ENCODE measurements at places on chromosomes 7 and 10.
A peak's percentile ranks its signal among the peaks of the same experiment; 100 is the strongest.

DNA sequence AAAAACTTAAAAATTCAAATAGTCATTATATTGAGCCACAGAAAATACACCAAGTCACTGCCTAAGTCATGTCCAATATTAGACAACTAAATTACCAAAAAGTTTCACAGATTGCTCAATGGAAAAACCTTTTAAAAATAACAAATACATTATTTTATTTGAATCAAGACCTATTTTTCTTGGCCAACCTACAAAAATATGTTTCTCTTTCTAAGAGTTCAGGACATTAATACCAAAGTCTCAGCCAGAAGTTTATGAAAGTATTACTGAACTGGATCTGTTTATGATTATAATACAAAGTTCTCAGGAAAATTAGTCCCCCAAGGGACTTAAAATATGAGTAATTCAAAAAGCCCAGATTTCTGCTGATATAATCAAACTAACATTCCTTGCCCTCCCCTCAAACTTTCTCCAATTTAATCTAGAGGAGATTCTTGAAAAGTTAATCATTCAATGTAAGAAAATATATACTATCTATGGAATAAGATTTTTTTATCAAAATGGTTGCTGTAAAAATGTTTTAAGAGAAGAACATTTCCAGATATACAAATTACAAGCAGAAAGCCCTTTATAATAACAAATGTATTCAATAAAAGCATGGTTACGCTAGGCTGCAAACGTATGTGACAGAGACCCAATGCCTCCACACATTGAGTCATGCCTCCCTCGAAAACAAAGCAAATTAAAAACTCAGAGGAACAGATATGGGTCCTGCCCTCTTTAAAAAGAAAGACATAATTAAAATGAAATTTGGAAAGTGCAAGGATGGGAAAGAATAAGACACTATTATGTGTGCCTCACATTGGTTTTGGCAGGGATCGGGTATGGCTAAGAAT lies 381.6 kb downstream of the PARD3 start:
- no peak for DNase-seq

- DNase-seq = no peak
Observed at GRCh38 chr7:66426996-66427395, 201.7 kb upstream of the KCTD7 start.

- DNase-seq = peak; percentile 78
Observed at GRCh38 chr7:139645572-139646523, 122.4 kb downstream of the CLEC2L start.

DNA sequence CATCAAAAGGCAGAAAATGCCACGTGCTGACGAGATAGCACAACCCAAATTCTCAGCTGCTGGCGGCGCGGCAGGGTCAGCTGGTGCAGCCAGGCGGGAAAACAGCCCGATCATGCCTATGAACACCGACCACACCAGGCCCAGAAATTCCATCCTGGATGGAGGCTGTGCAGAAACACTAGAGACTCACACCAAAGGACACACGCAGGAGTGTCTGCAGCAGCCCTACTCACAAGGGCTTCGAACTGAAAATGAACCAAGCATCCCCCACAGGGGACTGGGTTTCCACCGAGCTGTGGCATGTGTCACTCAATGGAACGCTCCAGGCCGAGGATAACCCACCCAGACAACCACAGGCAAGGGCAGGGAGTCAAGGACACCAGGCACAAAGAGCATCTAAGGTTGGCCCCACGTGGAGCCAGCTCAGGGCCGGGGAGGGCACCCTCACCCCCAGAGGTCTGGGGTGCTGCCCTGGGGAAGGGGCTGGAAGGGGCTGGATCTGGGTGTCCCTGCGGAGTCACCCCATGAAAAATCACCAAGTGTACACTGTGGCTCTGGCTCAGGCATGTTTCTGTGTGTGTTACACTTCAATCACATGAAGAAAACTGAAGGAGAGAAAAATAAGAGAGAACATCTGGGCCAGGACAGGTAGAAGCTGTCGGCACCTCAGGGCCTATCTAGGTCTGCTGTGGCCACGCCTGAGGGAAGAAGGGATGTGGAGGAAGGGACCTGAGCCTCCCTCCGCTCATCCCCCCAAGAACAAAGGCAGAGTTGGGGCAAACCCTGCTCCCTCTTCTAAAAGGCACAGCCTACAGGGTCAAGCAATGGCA lies 33.0 kb downstream of the RASGEF1A start:
- DNase-seq = no peak

DNA sequence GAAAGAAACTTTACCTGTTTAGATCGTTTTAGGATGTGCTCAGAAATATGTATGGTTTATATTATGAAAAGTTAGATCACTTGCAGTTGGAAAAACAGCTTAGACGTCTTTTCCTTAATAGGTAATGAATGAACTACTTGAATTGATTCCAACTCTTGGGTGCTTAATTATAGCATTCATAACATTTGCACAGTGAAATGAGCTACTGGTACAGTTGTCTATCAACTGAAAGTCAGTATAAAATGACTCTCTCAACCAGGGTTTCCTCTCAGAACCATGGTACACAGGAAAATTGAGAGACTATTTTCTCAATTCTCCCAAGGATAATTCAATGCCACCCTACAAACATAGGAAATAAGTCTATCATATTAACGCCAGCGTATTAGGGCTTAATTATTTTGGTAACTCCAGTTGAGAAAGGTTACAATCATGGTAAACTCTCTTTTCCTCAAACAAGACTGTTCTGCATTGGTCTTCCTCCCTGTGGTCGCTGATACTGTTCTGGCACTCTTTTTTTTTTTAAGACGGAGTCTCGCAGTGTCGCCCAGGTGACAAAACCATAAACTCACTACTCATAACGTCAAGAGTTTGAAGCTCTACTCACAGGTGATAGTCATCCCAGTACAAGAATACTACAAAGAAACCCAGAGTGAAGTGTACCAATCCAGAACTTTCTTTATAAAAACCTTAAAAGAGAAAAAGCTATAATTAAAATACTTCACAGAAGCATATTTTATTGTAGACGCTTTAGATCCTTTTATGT lies 2.0 kb downstream of the ANLN start:
- DNase-seq = no peak

DNA sequence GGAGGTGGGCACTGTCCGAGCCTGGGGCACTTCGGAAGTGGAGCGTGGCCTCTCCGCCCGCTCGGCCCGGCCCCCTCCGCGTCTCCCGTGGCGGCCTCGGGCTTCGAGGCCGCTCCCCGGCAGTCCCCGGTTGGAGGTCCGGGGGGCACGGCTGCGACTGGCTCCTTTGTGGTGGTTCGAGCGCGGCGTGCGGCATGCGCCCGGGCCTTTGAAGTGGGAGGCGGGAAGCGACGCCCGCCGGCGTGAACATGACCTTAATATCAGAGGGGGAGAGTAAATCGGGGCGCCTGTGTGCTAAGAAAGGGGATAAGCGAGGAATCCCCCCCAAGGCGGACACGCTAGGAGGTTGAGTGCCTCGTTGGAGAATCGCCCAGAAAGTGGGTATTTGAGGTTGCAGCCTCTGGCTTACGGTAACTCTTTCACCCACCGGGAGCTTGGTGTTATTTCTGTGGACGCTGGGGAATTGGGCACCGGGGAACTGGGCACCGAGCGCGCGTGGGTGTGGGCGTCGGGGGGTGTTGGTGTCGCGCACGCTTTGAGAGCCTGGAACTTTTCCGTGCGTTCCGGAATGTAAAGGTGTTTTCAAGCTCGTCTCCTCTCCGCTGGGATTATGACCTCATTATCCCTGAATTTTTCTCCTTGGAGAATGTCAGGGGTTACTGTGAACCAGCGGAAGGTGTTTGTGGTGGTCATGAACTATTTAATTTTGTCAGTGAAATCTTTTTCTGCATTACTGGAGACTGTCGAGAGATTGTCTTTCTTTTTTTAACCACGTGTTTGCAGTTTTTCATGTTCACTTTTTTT lies 660 bp downstream of the SUV39H2 start:
- DNase-seq = peak; percentile 59

DNA sequence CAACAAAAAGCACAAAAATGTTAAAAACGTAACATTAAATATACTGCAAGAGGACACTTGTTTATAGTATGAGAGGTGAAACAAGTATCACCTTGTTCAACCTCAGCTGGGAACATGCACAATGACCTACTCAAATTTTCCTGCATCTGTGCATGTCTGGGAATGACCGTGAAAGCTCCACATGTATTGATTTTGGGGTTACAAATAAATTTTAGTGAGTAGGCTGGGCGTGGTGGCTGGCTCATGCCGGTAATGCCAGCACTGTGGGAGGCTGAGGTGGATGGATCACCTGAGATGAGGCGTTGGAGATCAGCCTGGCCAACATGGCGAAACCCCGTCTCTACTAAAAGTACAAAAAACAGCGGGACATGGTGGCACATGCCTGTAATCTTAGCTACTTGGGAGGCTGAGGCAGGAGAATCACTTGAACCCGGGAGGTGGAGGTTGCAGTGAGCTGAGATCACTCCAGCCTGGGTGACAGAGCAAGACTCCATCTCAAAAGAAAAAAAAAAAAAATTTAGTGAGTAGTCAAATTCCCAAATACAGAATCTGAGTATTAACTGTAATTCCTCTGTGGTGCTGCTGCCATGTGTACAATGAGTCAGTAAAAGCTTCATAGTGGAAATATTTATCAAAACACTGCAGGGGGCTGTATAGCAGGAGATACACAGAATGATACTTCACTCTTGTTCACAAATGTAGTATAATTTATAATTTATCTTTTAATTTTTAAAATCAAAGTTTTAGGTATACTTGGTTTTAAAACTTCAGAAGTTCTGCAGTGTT lies 41.1 kb downstream of the SUGCT start:
- DNase-seq = no peak

DNA sequence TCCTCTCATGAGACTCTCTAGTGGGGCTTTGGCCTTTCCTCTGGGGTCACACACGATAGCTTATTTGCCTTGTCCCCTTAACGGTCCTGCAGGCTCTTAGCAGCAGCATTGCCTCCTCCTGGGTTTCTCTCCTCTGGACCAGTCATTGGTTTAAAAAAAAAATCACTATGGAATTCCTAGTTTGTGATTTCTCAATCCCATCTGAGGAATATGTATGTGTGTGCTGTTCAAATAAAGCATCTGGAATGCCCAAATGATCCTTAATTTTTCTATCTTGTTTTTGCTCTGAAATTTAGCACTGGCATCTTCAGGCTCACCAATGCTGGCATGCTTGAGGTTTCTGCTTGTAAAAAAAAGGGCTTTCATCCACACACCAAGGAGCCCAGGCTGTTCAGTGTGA lies 30.5 kb downstream of the ACTA2 start:
- no peak for DNase-seq

GRCh38 chr7:115058726-115059125 lies 136.8 kb downstream of the MDFIC start:
- no peak for DNase-seq

DNA sequence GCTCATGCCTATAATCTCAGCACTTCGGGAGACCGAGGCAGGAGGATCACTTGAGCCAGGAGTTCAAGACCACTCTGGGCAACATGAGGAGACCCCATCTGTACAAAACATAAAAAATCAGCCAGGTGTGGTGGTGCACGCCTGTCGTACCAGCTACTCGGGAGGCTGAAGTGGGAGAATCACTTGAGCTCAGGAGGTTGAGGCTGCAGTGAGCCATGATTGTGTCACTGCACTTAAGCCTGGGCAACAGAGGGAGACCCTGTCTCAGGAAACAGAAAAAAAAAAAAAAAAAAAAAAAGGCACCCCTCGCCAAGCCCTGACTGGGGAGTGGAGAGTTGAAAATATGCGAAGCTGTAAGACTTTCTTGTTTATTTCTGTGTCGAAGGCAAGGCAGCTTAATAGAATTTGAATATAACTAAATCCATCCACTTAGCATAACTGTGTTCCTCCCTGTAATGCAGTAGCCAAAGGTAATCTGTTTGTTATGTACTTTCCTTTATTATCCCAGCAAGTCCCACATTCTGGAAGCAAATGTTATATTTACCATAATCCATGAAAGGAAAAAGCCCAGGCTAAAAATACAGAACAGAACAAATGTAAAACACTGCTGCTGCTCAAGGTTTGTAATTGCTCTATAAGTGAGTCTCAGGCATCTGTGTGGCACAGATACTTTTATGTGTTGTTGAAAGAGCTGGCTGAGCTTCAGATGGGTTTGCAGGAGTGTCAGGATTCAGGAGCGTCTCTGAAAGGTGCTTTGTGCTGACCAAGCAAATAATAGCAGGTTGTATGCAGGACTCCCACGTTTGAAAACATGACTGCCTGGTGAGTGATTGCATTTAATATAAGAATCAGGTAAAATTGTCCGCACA lies 127.2 kb downstream of the CELF2 start:
- DNase-seq = no peak

DNA sequence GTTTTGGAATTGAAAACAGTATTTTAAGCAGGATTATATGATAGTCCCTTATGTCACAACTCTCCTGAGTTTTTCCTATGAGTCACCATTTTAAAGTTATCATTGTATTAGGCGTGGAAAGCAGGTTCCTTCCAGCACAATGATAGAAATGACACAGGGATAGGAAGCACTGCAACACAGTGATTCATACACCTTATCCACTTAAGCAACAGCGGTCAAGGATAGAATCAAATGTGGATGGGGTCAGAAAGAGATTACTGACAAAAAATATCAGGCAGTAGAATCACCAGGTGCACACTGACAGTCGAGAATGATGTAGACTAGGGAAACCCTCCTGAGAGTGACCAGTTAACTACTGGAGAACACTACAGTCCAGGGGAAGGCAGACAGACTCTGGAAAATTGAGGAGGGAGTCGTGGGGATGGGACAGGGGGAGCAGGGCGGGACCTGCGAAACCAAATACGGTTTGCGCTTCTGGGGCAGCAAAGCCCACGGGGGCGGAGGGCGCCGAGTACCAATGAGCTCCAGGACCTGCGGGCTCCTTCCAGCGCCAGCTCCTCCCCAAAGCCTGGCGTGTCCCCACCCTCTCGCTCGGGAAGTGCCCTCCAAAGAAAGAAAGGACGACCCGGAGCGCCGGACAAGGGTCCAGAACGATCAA lies 479 bp downstream of the PNPLA8 start:
- peak; percentile 75 for DNase-seq

- no peak for DNase-seq
Observed at GRCh38 chr7:123690550-123690949, 34.9 kb downstream of the LMOD2 start.

- DNase-seq = no peak
Observed at GRCh38 chr10:14250496-14251076, 80.1 kb downstream of the FRMD4A start.

DNA sequence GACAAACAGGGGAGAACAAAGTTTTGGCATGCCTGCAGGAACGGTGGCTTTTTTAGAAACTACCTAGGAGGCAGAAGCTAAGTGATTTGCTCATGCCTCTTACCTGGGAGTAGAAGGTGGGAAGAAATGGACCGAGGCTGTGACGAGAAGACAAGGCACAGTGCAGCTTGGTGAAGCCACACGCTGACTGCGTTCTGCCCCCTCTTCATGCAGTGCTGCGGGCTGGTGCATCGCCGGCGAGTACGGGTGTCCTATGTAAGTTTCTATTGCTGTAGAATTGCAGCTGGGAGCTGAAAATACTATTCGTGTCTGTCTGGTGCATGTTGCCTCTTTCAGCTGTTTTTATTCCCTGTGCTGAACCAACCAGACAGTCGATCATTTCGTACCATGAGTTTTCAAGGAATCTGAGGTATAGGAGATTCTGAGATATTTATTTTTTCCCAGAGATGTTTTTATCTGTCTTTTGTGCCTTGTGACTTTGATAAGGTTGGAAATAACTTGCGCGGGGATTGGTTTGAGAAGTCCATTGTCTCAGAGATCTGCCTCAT lies 120.9 kb downstream of the CACNB2 start:
- DNase-seq = no peak

GRCh38 chr7:118153551-118154177 lies 30.3 kb upstream of the LSM8 start:
- DNase-seq = no peak

All from activated naive CD8-positive, alpha-beta T cell treated with anti-CD3 and anti-CD28 coated beads for 36 hours (primary cell).